ENCODE measurements at places on chromosomes 3 and 15. TPM values are rescaled to one million over a fixed set of nuclear protein-coding genes. Genes with fewer than 3 reads are reported as not detected.

GRCh38 chr15:45224621-45225217, 27.3 kb upstream of the SLC28A2 start:
- DNase-seq, result no peak
- H3K4me3 ChIP-seq, result no peak overlapping the region
- no peaks in the 10 kb centered on the region for H3K4me1 ChIP-seq
- H3K36me3 ChIP-seq, result no peaks in the 10 kb centered on the region
- no peak overlapping the region for H3K27ac ChIP-seq

DNA sequence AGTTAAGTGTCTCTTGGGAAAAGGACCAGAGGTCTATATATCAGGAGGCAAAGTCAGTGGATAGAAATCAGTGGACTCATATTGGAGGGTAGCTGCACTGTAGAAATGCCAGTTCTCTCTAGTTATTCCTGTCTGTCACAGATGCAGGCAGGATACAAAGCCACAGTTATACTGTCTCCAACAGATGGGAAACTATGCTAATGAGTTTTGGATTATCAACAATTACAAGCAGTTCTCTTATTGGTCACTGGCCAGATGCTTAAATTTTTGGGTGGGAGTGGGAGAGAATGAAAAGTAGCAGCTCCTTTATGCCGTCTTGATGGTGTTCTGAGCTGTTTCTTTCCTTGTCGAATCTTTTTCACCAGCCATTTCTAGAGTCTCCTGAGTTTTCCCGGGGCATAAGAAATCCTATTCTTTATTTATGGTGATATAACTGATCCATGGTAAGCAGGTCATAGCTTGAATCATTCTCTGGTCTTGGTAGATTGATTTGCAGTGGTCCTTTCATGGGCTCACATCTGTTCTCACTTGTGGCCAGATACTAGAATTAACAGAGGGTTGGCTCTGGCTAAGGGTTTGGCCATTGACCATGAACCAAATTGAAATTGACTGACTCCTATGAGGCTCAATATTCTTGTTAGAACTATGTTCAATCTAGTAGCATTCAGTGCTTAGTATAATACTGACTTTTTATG, 44.6 kb upstream of the RBMS3 start:
- H3K27ac ChIP-seq, result no peak overlapping the region
- H3K4me3 ChIP-seq, result no peak overlapping the region

GRIP2 gene
- not detected for total RNA-seq

DNA sequence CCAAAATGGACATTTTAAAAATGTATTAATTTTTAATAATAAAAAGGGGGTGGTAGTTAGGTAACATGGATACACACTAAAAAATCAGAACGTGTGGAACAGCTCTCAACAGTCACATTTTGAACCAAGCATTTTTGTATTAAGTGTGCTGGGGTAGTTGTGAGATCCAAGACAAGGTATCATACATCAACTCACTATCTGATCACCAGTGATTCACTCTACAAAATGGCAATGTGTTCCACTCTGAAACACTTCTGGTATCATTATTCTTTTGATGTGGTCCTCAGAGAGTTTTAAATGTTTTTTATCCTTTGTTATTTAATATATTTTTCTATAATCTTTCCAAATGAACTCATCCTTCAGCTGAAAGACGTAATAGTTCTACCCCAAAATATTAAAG, 5.4 kb downstream of the HACL1 start:
- DNase-seq, result no peak
- peaks cover 14% of the 10 kb centered on the region for H3K4me1 ChIP-seq
- H3K27ac ChIP-seq, result no peak overlapping the region
- no peak overlapping the region for H3K4me3 ChIP-seq
- no peaks in the 10 kb centered on the region for H3K27me3 ChIP-seq
- H3K36me3 ChIP-seq, result peaks cover 29% of the 10 kb centered on the region

DNA sequence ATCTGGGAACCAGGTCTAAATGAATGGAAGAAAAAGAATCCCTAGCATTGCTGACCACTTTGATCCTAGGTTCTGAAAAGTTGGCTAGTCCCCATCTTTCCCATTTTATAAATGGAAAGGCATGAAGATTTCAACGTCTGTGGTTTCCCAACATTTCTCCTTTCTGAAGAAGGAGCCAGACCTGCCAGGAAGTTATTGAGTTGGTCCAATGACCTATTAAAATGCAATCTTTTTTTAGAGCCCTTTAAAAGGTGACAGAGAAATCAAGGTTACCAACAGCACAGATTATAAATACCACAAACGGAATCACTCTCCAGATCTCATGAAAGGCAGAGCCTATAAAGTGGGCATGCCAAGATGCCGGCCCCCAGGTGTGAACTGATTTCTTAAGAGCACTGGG, 505.6 kb upstream of the THBS1 start:
- H3K4me3 ChIP-seq, result no peak overlapping the region
- H3K27ac ChIP-seq, result no peak overlapping the region
- no peaks in the 10 kb centered on the region for H3K36me3 ChIP-seq
- peaks cover 30% of the 10 kb centered on the region for H3K27me3 ChIP-seq
- no peak for DNase-seq

DNA sequence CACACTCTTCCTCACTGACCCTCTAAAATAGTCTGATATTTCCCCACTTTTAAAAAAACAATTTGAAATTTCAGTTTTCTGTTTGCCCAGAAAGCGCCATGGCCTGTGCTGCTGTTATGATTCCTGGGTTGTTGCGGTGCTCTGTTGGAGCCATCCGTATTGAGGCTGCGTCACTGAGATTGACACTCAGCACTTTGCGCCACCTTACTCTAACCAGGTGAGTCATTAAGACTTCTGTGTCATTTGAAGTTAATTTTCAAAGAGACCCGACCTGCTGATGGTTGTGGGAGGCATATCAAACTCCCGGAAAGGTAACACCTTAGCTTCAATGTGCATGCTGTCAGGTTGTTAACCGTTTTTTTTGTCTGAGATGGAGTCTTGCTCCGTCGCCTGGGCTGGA, 5.8 kb downstream of the OXNAD1 start:
- no peak overlapping the region for H3K4me3 ChIP-seq
- DNase-seq, result no peak
- H3K36me3 ChIP-seq, result peaks cover 20% of the 10 kb centered on the region
- no peaks in the 10 kb centered on the region for H3K27me3 ChIP-seq

- H3K4me3 ChIP-seq, result no peak overlapping the region
- no peaks in the 10 kb centered on the region for H3K27me3 ChIP-seq
- DNase-seq, result no peak
- no peak overlapping the region for H3K27ac ChIP-seq
These were observed 36.8 kb upstream of the TIPARP start for GRCh38 chr3:156637480-156638022.

DNA sequence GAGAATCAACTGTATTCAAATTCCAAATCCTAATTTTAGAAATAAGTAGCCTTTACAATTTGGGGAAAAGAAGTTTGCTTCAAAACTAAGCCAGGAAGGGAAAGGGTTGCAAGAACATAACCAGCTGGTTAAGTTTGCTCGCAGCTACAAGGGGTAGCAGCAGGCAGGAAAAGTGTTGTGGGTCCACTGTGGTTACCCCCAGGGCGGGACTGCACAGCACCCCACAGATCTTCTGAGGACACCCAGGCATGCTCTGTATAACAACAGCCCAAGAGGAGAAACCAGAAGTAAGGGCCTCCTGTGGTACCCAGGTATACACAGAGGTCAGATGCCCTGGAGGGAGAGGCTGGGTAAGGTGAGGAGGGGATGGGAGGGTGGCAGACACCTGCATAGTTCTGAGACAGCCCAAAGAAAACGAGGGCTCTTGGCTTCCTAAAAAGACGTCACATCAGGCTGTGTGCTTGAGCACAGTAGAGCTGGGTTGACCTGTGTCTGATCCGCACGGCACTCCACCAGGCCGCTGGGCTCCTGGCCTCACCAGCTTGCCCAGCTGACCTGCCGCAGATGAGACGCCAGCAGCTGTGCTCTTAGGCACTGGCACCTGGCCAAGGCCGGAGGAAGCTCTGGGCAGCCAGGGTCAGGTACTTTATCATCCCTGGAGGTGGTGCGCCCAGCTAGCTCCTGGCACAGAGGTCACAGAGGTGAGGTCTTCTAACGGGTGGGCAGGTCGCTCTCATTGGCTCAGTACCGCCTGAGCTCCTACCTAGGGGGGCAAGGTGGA, 81.8 kb upstream of the SNRPA1 start:
- H3K36me3 ChIP-seq, result no peaks in the 10 kb centered on the region
- H3K27ac ChIP-seq, result peak overlapping the region; percentile 45
- peak; percentile 58 for DNase-seq

DNA sequence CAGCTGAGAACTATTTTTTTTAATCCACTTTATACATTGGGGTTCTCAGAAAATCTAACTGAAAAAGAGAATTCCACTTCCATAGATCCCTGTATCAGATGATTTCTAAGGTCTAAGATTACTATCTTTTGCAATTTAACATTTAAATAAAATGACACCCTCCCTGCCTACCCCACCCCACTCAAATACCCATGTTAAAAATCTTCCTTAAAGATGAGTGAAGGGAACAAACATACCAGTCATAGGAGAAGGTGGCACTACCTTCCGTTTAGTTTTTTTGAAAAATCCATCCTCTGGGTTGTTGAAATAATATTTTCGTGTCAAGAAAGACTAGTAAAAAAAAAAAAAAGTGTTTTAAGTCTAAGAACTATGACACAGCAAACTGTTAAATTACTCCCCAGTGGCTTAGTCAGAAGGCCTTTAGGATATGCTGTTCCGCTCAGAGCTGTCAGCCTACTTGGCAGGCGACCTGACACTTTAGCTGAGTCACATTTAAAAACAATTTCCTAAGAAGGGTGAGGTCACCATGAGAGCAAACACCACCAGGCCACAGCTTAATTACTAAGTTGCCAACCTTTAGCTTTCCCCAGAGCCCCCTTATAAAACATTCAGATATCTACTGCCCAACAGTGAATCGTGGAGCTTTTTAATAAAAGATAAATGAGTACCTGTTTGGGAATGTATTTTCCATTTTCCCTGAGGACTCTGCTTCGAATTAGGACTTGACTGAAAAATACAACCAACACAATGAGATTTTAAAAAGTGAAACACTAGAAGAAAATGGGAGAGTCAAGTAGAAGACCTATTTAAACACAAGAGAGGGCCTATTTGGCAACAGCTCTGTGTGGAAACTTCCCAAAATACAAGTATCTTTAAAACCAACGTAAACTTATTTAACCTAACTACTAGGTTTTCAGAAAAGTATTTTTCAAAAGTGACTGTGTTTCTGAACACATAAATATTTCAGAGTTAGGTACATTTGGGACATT, 9.6 kb downstream of the EMC3 start:
- peaks cover 21% of the 10 kb centered on the region for H3K4me1 ChIP-seq
- H3K27ac ChIP-seq, result peak overlapping the region; percentile 77
- peak; percentile 56 for DNase-seq
- H3K4me3 ChIP-seq, result no peak overlapping the region
- peaks cover 31% of the 10 kb centered on the region for H3K36me3 ChIP-seq

TNFAIP8L3 gene
- 4.1 TPM for total RNA-seq

LRRIQ4 gene
- 0.35 TPM for total RNA-seq

- H3K27ac ChIP-seq, result no peak overlapping the region
- no peaks in the 10 kb centered on the region for H3K36me3 ChIP-seq
- H3K4me3 ChIP-seq, result no peak overlapping the region
- peaks cover 32% of the 10 kb centered on the region for H3K27me3 ChIP-seq
- peaks cover 10% of the 10 kb centered on the region for H3K4me1 ChIP-seq
These were observed 120.0 kb downstream of the TMCO5A start for GRCh38 chr15:38054488-38054887.

- peaks cover 78% of the 10 kb centered on the region for H3K4me1 ChIP-seq
- peaks cover 20% of the 10 kb centered on the region for H3K36me3 ChIP-seq
- H3K27me3 ChIP-seq, result no peaks in the 10 kb centered on the region
These were observed 6.7 kb downstream of the NBEAL2 start for GRCh38 chr3:46986055-46986730.

BFSP2 gene
- total RNA-seq, result 2.1 TPM

COL6A6 gene
- not detected for total RNA-seq

DNA sequence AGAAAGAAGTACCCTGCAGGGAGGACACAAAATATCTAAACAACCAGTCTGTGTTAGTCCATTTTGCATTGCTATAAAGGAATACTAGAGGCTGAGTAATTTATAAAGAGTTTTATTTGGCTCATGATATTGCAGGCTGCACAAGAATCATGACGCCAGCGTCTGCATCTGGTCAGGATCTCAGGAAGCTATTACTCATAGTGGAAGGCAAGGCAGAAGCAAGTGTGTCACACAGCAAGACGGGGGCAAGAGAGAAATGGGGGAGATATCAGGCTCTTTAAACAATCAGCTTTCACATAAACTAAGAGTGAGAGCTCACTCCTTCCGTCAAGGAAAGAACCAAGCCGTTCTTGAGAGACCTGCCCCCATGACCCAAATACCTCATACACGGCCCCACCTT, 614.8 kb downstream of the ZIC1 start:
- no peak overlapping the region for H3K4me3 ChIP-seq
- no peaks in the 10 kb centered on the region for H3K27me3 ChIP-seq
- H3K27ac ChIP-seq, result no peak overlapping the region
- no peak for DNase-seq
- no peaks in the 10 kb centered on the region for H3K36me3 ChIP-seq

APOD gene
- 9.3 TPM for total RNA-seq

DNA sequence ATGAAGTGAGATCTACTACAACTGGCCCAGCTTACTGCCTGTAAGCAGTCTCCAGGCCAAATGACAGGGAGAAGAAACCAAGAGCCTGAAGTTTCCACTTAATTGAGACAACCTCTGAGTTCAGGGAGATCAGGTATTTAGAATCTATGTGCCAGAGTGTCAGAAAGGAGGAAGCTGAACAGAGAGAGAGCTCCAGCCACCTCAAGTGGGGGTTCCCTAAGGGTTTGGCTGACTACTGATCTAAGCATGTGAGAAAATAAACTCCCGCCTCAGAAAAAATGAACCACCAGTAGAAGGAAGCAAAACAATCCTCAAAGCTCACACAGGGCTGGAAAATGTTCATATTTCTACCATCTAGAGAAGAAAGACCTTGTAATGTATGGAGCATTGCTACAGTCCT, 25.0 kb downstream of the ADAM10 start:
- no peak for DNase-seq
- no peaks in the 10 kb centered on the region for H3K27me3 ChIP-seq
- peaks cover 15% of the 10 kb centered on the region for H3K36me3 ChIP-seq
- H3K4me3 ChIP-seq, result no peak overlapping the region
- peaks cover 10% of the 10 kb centered on the region for H3K4me1 ChIP-seq

DNA sequence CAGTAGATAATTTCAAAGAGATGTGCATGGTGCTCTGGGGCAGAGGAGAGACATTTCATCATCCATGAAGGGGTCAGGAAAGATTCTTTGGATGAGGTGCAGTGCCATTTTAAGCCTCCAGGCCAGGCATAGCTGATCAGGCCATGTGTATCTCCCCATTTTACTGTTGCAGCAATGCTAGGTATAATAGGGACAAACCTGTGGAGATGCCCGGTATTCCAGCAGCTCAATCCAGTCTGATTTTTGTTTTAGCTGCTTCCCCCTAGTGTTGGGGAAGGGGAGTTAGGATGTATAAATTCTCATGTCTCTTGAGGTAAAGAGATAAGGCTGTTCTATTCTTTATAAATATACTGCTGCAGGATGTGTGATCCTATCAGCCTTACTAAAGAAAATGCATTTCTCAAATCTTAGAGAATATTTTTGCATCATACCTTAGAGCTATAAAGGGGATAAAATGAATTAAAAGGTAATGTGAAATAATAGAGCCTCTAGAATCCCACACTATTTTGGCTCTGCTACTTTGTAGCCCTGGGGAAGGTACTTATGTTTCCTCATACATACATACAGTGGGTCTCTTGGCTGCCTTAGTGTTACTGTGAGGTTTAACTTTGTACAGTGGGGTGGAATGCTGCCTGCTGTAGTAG, 5.2 kb downstream of the CDV3 start:
- H3K27me3 ChIP-seq, result no peaks in the 10 kb centered on the region
- peak overlapping the region; percentile 85 for H3K4me3 ChIP-seq
- H3K4me1 ChIP-seq, result peaks cover 59% of the 10 kb centered on the region
- H3K36me3 ChIP-seq, result peaks cover 74% of the 10 kb centered on the region
- peak overlapping the region; percentile 96 for H3K27ac ChIP-seq
